GM12892 (cell line): ENCODE measurements at places on chromosomes 7 and 10.

DNA sequence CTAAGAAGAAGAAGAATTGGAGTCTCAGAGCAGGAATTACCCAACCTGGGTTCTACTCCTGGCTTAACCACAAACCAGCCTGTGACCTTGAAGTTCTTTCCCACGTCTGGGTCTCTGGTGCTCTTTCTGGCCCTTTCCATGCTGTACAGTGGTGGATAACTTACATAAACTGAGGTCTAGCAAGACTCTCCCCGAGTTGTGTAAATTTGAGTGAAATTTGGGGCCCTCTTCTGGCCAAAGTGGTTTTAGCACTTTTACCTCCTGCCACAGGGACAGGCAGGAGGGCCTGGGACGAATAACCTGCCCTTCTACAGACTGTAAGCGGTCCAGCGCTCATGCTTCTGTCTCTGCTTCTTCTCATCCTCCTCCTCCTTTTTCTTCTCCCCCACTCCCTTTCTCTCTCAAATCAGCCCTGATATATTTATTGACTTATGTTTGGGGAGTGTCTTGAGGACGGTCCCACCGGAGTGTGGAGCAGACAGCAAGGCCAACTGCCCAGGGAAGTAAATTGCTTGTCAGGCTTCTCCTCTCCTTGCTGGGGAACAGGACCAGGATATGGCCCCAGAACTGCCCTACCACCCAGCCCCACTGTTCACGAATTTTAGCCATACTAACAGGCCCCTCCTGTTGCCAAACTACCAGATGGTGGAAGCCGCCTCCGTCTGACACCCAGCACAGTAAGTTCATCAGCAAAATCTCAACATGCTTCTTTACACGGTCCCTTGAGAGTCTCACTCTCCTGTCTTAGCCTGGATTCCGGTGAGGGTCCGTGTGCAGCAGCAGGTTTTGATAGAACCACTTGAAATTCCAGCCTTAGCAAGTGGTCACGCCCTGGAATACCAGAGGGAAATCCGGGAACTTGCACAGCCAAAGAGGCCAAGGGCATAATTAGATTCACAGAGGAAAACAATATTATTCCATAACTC is 4.0 kb upstream of the SH3PXD2A start:
- no peak for DNase-seq

GRCh38 chr10:34340934-34341333 is 474.2 kb downstream of the PARD3 start:
- DNase-seq, result no peak

- DNase-seq, result no peak
Observed at GRCh38 chr10:125085258-125086054, 74.9 kb downstream of the CTBP2 start.

GRCh38 chr7:11742496-11742895 is 89.5 kb downstream of the THSD7A start:
- DNase-seq, result no peak

- DNase-seq, result no peak
Observed at GRCh38 chr7:3437467-3437866, 136.4 kb downstream of the SDK1 start.
